ENCODE measurements at places on chromosomes 4 and X.

GRCh38 chr4:146417822-146418221 is 103.9 kb downstream of the SLC10A7 start:
- DNase-seq: no peak

DNA sequence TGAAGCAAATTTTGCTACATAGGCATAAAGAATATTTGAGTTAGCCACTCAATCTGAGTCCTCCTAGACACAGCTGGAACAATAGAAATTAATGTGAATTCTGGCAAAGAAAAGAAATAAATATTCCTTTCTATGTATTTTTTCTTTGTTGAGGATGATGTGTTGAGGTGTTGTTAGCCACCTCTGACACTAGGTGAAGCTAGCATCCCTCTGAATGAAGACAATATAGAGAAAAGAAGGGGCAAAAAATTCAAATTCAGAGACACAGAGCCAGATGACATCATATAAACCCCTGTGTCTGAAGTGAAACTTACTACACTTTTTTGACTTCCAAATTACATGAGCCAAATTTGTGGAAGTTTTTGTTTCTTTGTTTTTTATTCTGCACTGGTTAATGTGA is 34.6 kb upstream of the TMPRSS11D start:
- no peak for DNase-seq

GRCh38 chr4:187321711-187322110 is 598.1 kb upstream of the FAT1 start:
- no peak for DNase-seq

GRCh38 chrX:151793886-151794285 is 59.3 kb downstream of the CNGA2 start:
- DNase-seq: no peak

GRCh38 chr4:44996276-44996845 is 270.0 kb upstream of the GNPDA2 start:
- no peak for DNase-seq

- DNase-seq: no peak
Measured at GRCh38 chrX:117898226-117898625, 218.4 kb downstream of the KLHL13 start.
